ENCODE measurements at places on chromosomes 1 and 21.

DNA sequence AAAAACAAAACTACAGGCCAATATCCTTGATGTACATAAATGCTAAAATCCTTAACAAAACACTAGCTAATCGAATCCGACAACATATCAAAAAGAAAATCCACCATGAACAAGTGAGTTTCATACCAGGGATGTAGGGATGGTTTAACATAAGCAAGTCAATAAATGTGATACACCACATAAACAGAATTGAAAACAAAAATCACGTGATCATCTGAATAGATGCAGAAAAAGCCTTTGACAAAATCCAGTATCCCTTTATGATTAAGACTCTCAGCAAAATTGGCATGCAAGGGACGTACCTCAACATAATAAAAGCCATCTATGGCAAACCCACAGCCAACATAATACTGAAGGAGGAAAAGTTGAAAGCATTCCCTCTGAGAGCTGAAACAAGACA is 466.1 kb downstream of the BRINP3 start:
- DNase-seq, result no peak

DNA sequence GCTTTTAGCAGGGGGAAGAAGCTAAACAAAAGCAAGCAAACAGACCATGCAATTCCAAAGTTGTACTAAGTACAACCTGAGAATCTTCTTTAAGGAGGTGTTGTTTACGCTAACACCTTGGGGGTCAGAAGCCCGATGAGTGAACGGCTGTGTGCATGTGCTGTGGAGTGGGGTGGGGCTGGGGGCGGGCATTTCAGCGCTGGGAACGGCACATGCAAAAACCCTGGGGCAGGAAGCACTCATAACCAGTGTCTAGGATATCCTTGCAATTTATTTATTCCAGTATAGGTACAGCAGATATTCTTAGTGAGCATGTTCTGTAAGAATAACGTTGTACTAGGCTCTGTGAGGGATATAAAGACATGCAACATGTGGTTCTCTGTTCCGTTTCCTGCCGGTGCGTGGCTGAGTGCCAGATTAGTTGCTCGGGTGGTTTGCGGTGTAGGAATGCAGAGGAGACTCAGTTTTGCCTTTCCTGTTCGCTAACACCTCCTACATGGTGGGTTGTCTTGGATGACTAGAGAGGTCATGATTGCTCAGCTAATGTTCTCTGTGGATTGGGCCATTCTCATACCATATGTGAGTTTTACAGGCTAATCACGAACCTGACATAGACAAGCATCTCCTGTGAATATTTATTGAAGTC is 3.7 kb downstream of the FASLG start:
- peak; percentile 82 for DNase-seq

GRCh38 chr1:225260319-225260718 is 167.5 kb downstream of the LBR start:
- no peak for DNase-seq

GRCh38 chr1:234605983-234606783 is 3.8 kb downstream of the IRF2BP2 start:
- no peak for DNase-seq

DNA sequence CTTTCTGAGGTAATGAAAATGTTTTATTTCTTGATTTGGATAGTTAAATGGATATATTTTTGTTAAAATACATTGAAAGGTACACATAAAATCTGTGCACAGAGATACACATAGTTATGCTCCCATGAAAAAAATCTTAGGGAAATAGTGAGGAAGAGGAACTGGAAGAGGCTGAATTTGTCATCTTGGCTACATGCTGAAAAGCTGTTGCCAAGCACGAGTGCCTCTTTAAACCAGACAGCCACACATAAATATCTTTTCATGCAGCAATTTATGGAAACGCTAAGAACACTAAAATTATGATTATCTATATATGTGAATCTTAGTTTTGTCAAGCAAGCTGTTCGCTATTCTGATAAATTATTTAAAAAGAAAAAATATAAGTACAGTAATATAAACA is 12.8 kb upstream of the ADAR start:
- no peak for DNase-seq

GRCh38 chr1:54310439-54311328 is 95.5 kb downstream of the SSBP3 start:
- DNase-seq, result no peak

All from activated CD4-positive, alpha-beta T cell treated with anti-CD3 and anti-CD28 coated beads for 1 hour (primary cell).